Foreskin melanocyte (primary cell): ENCODE measurements at places on chromosomes 3 and 15.

DNA sequence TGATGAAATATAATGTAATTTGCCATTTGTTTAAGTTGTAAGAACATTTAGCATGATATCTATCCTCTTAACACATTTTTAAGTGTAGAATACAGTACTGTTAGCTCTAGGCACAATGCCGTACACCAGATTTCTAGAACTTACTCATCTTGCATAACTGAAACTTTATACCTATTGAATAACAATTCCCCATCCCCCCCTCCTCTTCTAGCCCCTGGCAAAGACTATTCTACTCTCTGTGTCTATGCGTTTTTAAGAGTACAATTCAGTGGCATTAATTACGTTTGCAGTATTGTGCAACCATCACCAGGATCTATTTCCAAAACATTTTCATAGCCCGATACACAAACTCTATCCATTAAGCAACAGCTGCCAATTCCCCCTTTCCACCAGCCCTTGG, 261.7 kb downstream of the PLOD2 start:
- DNase-seq: no peak

DNA sequence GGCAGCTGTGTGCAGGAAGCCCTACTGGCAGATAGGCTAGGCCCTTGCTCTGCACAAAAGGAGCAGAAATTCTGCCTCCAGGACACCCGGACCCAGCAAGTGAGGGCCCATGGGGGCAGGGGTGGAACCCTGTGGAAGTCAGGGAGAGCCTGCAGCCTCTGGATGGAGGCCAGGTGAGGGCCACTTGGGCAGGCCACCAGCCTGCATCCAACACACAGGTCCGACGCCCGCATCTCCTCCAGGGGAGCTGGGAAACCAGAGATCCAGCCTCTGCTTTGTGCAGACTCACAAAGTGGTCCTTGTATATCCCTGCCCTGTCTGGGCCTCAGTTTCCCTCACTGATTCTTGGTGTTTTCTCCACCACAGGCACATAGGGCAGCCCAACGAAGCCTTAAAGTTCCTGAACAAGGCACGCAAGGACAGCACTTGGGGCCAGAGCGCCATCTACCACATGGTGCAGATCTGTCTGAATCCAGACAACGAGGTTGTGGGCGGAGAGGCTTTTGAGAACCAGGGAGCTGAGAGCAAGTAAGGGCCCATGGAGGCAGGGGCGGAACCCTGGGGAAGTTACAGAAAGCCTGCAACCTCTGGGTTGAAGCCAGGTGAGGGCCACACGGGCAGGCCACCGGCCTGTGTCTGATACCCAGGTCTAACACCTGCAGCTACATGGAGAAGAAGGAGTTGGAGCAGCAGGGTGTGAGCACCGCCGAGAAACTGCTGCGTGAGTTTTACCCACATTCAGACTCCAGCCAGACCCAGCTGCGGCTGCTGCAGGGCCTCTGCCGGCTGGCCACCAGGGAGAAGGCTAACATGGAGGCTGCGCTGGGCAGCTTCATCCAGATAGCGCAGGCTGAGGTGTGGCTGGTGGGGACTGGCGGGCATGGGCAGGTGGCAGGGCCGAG, 16.6 kb downstream of the CSRNP1 start:
- no peak for DNase-seq

DNA sequence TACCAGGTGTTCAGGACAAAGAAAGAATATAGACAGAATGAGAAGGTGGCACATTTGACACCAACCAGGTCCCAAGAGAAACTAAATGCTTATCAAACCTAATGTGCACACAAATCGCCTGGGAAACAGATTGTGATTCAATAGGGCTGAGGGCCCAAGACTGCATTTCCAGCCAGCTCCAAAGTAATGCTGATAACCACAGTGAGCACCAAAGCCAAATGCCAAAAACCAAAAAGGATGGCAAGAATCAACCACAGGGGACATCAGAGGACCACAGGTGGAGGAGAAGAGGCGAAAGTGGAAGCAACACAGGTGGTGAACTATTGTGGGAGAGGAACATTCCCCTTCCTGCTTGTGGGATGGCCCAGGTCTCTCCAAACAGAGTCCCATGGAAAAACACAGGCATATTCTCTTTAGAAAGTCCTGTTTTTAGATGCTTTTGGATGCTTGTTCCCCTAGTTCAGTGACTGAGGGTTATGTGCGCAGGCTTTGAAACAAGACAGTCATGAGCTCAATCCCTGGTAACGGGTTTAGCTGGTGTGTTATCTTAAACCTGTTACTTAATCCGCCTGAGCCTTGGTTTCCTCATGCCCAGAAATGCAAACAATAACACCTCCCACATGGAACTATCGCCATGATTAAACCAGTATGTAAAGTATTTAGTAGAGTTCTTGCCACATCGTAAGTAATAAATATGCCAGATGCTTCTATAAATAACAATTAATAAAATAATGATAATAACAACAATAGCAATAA, 241.7 kb downstream of the ATP8B4 start:
- no peak for DNase-seq

- no peak for DNase-seq
These were observed 116.5 kb downstream of the LRRK1 start for GRCh38 chr15:101035611-101036010.

DNA sequence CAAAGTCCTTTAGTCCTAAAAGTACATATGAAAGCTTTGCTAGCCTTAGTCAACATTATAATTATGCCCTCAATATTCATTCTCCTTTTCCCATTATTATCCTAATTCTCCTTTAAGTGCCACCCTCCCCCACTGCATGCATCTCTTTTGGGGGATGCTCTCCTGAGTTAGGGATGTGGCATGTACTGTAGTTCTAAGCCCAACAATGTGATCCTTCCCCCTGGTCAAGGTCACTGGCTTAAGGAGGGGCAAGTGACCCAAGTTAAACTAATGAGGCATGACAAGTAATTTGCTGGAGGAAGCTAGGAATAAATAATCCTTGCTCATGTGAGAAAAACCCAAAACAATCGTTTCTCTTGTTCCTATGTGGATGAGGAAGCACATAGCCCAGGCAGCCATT, 343.9 kb upstream of the SUCLG2 start:
- no peak for DNase-seq

- DNase-seq: no peak
These were observed 72.0 kb downstream of the TPRA1 start for GRCh38 chr3:127518456-127519081.

DNA sequence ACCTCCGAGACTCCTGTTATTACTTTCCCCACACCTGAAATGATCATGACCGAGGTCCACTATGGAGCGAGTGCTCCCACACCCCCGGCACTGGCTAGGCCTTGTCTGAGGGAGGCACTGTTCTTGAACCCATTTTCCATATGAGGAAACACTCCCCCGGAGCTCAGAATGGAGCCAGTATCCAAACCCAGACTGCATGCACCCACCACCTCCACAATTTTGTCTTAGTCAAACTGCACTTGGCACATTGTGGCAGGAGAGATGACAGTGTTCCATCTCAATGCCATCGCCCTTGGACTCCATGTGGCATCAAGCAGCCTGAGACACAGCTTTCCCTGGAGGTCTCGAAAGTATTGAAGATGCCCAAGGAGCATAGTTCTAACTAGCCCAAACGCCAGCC, 154.1 kb downstream of the NUP210 start:
- no peak for DNase-seq

GRCh38 chr3:133441867-133442270, 42.0 kb downstream of the BFSP2 start:
- no peak for DNase-seq

GRCh38 chr3:156395961-156396710, 158.8 kb downstream of the SSR3 start:
- no peak for DNase-seq

DNA sequence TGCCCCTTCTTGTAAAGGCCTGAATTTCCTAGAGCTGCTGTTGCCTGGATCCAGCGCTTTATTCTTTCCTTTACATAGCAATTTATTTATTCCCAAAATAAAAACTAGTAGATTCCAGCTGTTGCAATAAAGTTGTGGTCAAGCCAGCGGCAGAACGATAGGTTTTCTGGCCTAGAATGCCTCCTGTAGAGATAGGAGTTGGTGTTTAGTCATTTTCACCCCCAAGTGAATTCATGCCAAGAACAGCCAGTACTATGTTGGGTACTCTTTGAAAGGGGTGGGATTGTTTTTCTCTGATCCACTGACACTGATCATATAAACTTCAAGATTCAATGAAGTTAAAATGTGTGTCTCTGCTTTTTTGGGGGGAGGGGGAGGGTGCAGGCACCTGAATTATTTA, 69.7 kb downstream of the KLHL25 start:
- no peak for DNase-seq

GRCh38 chr3:37885814-37886213, 24.1 kb downstream of the CTDSPL start:
- DNase-seq: no peak

DNA sequence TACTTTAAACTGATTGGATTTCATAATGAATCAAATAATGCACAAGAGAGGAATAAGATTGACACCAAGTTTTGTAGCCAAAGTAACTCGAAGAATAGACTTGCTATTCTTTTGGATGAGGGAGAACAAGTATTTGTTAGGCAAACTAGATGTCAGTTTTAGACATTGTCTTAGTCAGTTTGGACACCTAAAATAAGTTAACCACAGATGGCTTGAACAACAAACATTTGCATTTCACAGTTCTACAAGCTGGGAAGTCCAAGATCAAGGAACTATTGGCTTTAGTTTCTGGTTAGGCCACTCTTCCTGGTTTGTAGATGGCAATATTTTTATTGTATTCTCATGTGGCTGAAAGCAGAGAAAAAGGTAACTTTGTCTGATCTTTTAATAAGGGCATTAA, 61.3 kb upstream of the OSTN start:
- DNase-seq: no peak

DNA sequence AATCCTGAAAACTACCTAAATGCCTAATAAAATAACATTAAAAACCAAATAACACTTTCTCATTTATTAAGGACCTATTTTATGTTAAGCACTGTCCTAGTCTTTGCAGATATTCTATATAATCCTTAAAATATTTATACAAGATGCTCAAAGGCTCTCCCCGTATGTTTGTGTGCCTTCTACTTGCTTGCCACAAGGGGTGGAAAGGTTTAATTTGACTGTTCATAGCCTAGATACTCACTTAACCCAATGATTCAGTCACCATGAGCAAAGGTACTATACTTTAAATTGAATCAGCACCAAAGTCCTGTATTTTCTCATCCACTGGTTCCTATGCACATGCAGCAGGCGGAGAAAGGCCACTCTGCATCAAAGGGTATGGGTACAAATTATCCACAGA, 32.0 kb downstream of the LSAMP start:
- DNase-seq: no peak

GRCh38 chr15:69748576-69749185, 296.1 kb downstream of the RPLP1 start:
- DNase-seq: no peak

DNA sequence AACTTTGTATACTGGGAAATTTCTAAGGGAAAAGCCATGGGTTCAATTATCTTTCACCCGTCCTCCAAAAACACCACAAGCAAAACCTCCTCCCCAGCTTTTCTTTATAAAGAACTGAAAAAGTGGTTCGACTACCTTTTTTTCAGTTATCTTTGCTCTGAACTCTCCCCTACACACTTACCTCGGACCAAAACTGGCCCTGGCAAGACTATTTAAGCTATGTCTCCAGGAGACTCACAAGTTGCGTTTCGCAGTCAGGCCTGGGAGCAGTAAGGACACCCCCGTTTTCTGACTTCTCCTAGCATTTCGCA, 645 bp downstream of the COPS2 start:
- DNase-seq: no peak

DNA sequence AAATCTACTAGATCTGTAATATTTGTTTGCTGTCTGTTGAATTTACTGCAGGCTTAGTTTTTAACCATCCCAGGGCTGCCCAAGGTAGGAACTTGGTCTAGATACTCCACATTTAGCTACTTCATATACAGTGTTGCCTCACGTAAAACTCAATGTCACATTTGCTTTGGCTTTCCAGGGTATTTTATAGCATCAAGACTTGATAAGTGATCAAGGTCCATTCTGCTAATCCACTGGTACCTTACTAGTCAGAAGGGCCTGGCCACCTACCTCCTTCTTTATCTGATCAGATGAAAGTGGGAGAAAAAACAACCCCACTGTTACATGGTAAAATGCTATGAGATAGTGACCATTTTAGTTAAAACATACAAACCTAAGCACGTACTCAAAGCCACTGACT, 25.5 kb upstream of the GREM1 start:
- DNase-seq: no peak

DNA sequence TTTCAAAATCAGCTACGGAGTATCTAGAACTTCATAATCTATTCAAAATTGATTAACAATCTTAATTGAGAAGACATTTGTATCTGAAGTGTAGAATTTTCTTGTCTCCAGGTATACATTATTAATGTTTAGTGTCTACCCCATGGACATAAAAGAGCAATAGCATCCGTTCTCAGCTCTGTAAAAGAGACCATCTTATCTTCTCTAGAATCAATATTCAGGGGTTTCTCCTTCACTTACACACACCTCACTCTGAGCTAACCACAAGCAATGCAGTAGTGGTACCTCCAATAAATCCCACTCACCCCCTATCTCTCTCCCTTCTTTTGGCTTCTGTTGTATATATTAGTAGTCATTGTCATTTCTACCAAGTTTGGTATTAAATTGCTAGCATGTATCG, 16.2 kb downstream of the MBNL1 start:
- DNase-seq: no peak

- DNase-seq: no peak
These were observed 183.6 kb downstream of the EPHB1 start for GRCh38 chr3:134978658-134979057.

GRCh38 chr3:100709842-100710260, 557 bp downstream of the TFG start:
- peak; percentile 11 for DNase-seq

GRCh38 chr3:190617185-190617584, 103.3 kb downstream of the IL1RAP start:
- peak; percentile 53 for DNase-seq

GRCh38 chr15:51969728-51970127, 1.9 kb downstream of the LEO1 start:
- DNase-seq: no peak

- no peak for DNase-seq
These were observed 85.6 kb downstream of the PDCD6IP start for GRCh38 chr3:33883951-33884561.

GRCh38 chr15:69807721-69808120, 290.0 kb downstream of the TLE3 start:
- DNase-seq: no peak
